Camera-type eye (tissue), 1 donor: ENCODE measurements at places on chromosomes 3 and 15. TPM values are rescaled to one million over a fixed set of nuclear protein-coding genes. Genes with fewer than 3 reads are reported as not detected.

Gene AMIGO3
- not detected for total RNA-seq

Gene PIAS1
- 99.8 TPM for total RNA-seq

Gene CPN2
- total RNA-seq = not detected

Gene GABRG3
- 17.8 TPM for total RNA-seq

Gene EPHA3
- total RNA-seq = 70.5 TPM

Gene NEO1
- 83.9 TPM for total RNA-seq

Gene C3orf22
- not detected for total RNA-seq

Gene CPA3
- total RNA-seq = 8.6 TPM

Gene PATL2
- 0.49 TPM for total RNA-seq

Gene PLEKHO2
- total RNA-seq = 34.1 TPM

Gene SPINK8
- total RNA-seq = not detected

Gene HEG1
- 89.8 TPM for total RNA-seq

Gene CLRN1
- 12.0 TPM for total RNA-seq

Gene ILDR1
- total RNA-seq = 0.99 TPM

Gene PRRT3
- total RNA-seq = 2.9 TPM

Gene COPB2
- 140 TPM for total RNA-seq

Gene RLBP1
- 102 TPM for total RNA-seq

Gene CHRFAM7A
- total RNA-seq = 9.5 TPM

Gene SENP7
- 102 TPM for total RNA-seq

Gene CCR8
- not detected for total RNA-seq

Gene ARGFX
- total RNA-seq = not detected

Gene KCNMB3
- 4.9 TPM for total RNA-seq

Gene ZPLD1
- total RNA-seq = 1.9 TPM

Gene C3orf20
- total RNA-seq = 0.22 TPM

Gene IL16
- total RNA-seq = 7.1 TPM

Gene NR2E3
- 218 TPM for total RNA-seq

Gene FILIP1L
- 29.5 TPM for total RNA-seq

Gene GASK1A
- 24.4 TPM for total RNA-seq

Gene IQCF5
- total RNA-seq = not detected
